ENCODE measurements at places on chromosomes 5 and 9.

GRCh38 chr9:72586388-72587130 lies 65.2 kb downstream of the TMC1 start:
- no peak for DNase-seq

DNA sequence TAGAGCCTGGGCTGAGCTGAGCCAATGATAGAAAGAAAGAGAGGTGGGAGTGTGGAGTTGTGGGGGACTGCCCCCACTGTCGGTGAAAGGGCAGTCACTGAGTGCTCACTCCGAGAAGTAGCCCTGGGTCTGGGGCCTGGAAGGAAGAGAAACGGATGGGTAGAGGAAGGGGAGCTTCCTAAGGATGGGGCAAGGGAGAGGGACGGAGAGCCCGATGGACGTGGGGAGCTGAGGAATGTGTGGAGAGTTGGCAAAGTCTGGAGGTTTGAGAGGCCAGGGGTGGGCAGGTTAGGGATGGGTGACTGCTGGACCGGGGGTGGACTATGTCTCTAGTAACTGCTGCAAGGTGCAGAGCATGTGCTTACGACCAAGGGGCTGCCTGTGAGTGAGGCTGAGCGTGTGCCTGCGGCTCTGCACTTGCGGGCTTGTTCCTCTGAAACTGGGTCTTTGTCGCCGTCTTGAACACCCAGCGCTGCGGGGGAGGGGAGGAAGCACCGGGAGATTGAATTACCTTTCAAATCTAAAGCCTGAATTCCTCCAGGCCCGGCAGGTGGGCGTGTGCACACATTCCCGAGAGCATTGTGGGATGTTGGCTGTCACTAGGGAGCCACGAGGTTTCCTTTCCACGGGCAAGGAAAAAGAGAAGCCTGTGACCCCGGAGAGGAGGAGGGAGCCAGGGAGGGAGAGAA lies 76.4 kb upstream of the ARAP3 start:
- peak; percentile 67 for DNase-seq

- DNase-seq, result peak; percentile 58
Measured at GRCh38 chr9:2276296-2276695, 261.1 kb downstream of the SMARCA2 start.

GRCh38 chr5:122584411-122585300 lies 190.2 kb upstream of the SNX2 start:
- no peak for DNase-seq

GRCh38 chr5:157431544-157432200 lies 28.3 kb upstream of the NIPAL4 start:
- DNase-seq, result no peak

GRCh38 chr9:92722386-92723298 lies 42.0 kb downstream of the BICD2 start:
- DNase-seq, result no peak

DNA sequence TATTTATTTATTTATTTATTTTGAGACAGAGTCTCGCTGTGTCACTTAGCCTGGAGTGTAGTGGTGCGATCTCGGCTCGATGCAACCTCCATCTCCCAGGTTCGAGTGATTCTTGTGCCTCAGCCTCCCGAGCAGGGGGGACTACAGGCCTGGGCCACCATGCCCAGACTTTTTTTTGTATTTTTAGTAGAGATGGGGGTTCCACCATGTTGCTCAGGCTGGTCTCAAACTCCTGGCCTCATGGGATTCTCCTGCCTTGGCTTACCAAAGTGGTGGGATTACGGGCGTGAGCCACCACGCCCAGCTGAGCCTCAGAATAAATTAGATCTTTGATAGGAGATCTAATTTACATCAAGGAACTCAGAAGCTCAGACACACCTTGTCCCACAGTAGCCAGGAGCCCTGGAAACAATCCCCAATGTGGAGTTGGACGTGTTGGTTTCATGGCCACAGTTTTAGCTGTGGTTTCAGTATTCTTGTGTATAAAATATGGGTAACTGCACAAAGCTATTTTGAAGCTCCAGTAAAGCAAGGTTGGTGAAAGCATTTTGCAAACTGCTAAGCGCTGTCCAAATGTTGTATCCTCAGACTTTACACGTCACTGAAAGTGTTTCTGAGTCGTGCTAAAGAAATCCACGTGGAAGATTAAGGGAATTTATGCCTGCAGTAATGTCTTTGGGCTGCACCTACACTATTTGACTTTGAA lies 3.0 kb upstream of the HNRNPAB start:
- peak; percentile 36 for DNase-seq

DNA sequence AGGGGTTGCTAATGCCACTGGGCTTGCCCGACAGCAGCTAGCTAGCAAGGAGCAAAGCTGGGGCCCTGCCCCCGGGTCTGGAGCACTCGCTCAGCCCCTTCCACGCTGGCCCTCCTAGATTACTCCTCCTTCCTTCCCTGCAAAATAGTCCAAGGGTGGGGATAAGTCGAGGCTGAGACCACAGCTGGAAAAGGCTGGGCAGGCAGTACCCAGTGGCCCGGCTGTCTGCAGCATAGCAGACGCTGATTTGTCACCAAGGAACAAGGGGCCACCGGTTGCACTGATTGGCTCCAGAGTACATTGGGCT lies 73.9 kb downstream of the ADAMTS2 start:
- peak; percentile 45 for DNase-seq

DNA sequence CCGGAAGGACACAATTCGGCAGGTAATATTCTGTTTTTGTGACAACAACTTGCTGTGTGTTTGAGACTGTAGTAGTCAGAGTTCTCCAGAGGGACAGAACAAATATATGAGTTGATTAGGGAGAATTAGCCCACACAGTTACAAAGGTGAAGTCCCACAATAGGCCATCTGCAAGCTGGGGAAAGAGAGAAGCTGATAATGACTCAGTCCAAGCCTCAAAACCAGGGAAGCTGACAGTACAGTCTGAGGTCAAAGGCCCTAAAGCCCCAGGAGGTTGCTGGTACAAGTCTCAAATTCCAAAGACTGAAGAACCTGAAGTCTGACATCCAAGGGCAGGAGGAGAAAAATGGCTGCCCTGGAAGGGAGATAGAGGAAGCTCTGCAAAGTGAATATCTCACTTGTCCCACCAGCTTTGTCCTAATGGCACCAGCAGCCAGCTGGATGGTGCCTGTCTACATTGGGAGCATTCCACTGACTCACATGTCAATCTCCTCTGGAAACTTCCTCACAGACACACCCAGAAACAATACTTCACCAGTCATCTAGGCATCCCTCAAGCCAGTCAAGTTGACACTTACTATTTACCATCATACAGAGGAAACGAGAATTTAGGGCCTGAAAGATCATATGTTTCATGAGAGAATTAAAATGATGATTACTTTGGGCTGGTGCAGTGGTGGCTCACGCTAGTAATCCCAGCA lies 36.3 kb upstream of the CTXN3 start:
- DNase-seq, result no peak

- peak; percentile 75 for DNase-seq
Measured at GRCh38 chr5:162248107-162248713, 180.6 kb downstream of the GABRG2 start.

DNA sequence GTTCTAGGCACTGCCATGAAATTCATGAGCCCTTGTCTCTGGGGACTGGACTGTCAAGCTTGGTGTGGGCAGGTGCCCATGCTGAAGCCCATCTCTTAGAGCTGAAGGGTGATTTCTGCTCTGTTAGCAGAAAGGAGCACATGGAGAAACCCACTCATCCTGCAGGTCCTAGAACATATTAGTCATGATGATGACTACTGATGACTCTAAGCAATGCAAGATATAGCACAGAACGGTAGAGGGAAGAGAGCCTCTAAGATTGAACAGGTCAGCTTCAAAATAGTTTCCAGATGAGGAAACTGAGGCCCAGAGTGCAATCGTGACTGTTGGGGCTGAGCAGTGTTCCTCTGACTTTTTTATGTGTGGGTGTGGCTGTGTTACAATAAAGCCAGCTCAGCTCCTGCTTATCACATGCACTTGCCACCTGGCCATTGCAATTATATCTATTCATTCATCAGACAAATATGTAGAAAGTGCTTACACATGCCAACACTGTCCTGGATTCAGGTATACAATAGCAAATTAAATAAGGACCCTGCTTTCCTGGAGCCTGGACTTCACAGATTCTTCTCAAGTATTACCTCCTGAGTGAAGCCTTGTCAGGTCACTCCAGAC lies 140.2 kb upstream of the BRINP1 start:
- no peak for DNase-seq

- DNase-seq, result no peak
Measured at GRCh38 chr5:156865427-156865826, 15.3 kb downstream of the PPP1R2B start.

- DNase-seq, result no peak
Measured at GRCh38 chr5:168674893-168675482, 95.8 kb upstream of the PANK3 start.

- no peak for DNase-seq
Measured at GRCh38 chr9:114902786-114903524, 27.4 kb downstream of the TNFSF8 start.

DNA sequence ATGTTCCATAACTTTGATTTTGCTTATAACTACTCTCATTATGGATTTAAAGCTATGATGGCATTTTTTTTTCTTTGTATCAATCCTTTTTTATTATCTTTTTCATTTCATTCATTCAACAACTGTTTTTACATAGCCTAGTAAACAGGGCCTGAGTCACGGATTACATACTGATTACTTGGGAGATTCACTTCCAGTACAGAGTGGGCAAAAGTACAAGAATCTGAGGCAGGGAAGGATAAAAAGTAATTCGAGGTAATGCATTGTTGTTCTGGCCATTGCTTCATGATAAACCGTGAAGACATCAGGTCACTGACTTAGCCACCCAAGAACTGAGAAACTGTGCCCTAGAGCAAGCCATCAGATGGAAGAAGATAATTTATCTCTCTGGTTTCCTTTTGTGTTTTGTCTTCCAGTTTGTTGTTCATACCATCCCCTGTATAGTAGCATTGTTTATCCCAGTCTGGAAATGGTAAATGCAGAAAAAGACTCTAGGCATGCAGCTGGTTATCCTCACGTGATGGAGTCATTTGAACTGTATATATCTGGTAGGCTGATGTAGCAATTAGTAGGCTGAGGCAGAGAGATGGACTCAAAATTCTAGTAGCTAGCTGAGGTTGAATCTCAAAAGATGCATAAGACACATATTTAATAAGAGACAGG lies 145.6 kb downstream of the CNTLN start:
- no peak for DNase-seq

GRCh38 chr5:59358005-59358861 lies 535.3 kb downstream of the PDE4D start:
- peak; percentile 61 for DNase-seq

DNA sequence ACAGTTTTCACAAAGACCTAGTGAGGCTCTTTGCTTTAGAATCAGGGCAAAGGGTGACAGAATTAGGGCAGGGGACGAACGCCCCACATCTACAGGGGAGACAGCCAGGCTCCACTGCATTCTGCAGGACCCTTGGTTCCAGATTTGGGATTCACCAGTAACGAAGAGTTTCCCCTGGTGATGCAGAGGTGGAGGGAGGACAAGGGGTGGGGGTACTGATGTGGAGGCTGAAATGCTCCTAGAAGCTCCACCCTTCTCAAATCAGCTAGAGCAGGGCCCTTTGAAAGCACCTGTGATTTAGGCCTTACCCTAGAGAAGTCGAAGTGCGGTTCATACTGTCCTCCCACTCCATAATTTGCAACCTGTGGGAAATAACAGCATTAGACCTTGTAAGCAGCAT lies 29.1 kb downstream of the P4HA2 start:
- no peak for DNase-seq

GRCh38 chr9:132637351-132637750 lies 32.4 kb downstream of the DDX31 start:
- DNase-seq, result no peak

DNA sequence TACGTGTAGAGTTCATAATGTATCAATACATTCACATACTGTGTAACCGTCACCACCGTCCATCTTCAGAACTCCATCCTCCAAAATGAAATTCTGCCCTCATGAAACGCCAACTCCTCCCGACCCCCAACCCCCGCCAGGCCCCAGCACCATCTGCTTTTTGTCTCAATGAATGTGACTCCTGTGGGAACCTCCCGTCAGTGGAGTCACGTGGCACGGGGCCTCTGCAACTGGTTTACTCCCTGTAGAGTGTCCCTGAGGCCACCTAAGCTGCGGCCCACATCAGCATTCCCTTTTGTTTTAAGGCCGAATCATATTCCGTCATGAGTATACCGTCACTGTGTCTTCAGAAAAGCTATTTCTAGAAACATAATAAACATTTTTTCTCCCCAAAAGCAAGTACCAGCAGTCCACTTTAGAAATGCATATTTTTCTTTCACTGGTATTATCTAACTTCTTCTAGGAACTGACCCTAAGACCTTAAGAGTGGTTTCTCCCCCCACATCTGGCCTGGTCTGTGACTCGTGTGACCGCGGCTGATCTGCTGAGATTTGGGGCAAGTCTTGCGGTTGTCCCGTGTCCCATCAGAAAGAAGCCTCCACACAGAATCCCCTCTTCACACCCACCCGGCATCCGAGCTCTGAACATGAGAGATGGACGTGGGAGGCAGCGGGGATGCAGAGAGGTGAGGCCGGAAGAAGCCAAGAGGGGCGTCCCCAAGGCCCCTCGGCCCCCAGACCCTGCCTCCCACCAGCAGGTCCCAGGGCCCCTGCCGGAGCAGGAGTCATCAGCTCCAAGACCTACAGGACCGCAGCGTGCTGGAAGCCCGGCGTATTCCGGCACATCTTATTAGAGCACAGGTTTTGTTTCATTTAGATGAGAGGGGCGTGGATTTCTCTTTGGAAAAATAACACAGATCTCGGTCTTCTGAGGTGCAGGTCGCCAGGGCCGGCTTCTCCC lies 38.3 kb downstream of the SLC6A3 start:
- DNase-seq, result no peak

- DNase-seq, result no peak
Measured at GRCh38 chr9:114186605-114187289, 31.4 kb downstream of the COL27A1 start.

- DNase-seq, result peak; percentile 81
Measured at GRCh38 chr5:66306105-66306843, 162.2 kb downstream of the SREK1 start.

GRCh38 chr9:112554516-112554915 lies 67.9 kb downstream of the KIAA1958 start:
- no peak for DNase-seq

GRCh38 chr9:74499111-74499601 lies 2.0 kb downstream of the RORB start:
- DNase-seq, result no peak

- no peak for DNase-seq
Measured at GRCh38 chr9:135849181-135849580, 58.2 kb downstream of the CAMSAP1 start.

DNA sequence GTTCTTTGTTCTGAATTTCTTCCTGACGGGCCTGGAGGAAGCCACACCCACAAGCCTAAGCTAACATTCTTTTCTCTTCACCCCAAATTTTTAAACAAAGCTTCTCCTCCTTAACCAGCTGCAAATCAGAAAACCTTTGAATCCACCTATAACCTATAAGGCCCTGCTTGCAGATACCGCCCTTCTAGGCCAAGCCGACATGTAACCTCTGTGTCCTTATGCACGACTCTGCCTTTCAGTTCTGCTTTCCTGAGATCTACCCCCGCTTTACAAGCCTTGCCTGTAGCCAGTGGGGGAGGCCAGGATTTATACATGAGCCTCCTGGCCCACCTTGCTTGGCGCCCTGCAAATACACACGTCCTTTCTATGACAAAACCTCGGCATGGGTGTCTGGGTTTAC lies 19.3 kb downstream of the BRD9 start:
- no peak for DNase-seq

- no peak for DNase-seq
Measured at GRCh38 chr5:143215690-143216089, 187.8 kb downstream of the NR3C1 start.

- peak; percentile 94 for DNase-seq
Measured at GRCh38 chr5:113059232-113060040, 82.8 kb downstream of the DCP2 start.

GRCh38 chr5:140118302-140118936 lies 4.5 kb downstream of the PURA start:
- no peak for DNase-seq
